Effector memory CD8-positive, alpha-beta T cell (primary cell): ENCODE measurements at places on chromosomes 13 and 19.

DNA sequence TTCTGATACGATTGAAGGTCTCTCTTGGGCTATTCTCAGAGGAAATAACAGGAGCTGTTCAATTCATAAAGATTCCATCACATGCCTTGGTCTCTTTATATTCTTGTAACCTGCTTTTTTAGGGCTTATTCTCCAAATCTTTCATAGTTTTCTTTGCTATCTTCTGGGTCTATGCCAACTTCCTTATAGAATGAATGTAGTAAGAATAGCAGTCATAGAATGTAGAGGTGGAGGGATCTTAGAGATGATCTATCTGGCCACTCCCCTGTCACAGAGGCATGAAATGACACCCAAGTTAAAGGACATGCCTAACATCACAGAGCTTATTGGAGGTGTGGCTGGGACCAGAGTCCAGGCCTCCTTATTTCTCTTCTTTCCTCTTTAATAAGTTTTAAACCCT, 13.2 kb downstream of the LCP1 start:
- DNase-seq: no peak

DNA sequence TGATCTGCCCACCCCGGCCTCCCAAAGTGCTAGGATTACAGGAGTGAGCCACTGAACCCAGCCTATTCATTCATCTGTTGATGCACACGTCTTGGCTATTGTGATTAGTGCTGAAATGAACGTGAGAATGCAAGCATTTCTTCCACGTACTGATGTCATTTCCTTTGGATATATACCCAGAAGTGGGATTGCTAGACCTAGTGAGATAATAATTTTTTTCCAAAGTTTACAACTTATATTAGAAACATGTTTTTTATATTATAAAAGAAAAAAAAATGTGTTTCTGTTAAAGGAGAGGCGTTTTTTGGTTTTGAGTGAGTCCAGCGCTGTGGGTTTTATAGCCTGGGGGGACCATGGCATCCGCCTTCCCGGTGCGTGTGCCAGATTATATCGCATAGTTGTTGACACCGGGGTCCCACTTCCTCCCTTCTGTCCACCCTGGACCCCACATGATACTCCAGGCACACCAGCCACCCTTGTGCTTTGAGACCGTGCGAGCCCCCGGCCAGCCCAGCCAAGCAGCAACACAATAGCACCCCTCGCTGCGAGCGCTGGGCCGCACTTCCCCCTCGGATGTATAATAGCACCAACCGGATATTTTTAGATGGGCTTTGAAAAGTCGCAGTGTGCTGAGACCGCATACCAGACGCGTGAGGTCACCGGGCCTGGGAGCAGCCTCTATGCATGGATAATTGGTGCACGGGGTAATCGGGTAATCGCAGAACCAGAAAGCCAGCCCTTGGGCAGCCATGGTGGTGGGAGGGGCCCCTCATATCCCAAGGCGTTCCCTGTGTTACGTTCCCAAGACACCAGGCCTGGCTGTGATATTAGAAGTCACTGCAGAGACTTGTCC, 59.6 kb downstream of the MYO9B start:
- peak; percentile 11 for DNase-seq

DNA sequence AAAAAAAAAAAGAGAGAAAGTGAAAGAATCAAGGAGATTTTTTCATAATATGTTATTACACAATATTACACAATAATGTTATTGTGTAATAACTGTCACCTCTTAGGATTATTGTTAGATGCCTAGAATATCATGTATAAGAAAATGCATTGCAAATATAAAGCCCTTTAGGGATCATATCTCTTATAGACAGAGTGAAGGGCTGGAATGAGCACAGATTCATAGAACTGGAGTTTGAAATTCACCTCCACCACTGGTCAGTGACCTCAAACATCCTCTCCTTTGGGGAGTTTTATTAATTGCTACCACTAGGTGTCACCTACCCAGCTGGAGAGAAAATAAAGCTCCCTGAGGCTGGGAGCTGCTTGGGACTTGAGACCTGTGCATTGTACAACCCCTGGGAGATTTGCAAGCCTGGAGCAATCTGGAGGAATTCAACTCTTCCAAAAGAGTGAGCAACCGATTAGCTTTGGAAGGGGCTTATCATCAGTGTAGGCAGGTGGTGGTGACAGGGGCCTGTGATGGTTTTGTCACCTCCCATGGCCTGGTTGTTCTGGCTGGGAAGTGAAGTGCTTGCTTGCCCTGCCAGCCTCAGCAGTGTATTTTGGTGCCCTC, 30.3 kb upstream of the FRY start:
- no peak for DNase-seq

DNA sequence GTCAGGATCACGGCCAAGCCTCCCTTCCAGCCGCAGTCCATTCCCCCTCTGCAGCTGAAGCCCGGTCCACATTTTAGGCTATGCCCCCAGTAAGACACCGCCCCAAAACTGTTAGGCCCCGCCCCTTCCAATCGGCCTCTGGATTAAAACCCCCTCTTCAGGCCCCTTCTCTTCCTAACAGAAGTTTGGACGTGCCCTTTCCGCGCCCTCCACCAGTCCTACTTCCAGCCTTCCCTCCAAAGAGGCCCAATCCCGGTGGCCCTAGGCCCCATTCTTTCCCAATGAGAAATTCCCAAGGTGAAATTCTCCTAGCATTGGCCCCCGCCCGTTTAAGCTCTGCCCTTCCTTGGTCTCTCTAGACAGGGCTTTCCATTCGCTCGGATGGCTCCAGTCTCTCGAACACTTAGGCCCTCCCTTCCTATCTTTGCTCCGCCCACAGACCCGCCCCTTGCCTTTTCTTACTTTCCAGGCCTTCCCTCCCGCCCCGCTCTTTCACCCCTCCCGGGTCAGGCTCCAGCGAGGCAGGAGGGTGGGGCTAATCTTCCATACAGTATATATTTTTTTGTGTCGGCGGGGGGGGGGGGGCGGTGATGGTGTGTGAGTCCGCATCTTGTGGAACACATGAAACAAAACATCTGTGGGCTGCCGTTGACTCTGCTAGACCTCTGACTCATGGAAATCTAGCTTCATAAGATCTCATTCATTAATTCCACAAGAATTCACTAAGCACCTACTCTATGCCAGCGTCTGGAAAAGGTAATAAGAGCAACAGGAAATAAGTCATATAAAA, 13.6 kb downstream of the LTBP4 start:
- peak; percentile 55 for DNase-seq

DNA sequence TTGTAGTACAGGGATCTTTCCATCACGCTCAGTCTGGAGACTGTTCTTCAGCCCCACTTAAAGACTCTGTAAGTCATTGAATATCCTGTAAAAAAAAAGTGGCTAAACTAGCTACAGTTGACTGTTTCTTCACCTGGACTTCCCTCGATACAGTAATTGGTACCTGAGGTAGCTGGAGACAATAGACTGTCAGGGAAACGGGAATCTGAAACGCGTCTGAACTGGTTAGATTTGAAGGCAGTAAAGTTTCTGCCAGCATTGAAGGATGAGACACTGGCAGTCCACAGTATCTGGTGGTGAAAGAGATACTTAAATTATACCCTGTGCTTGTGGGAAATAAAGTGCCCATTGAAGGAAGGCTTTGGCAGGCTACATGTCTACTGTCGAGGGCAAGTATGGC, 550.5 kb downstream of the IRS2 start:
- DNase-seq: no peak

DNA sequence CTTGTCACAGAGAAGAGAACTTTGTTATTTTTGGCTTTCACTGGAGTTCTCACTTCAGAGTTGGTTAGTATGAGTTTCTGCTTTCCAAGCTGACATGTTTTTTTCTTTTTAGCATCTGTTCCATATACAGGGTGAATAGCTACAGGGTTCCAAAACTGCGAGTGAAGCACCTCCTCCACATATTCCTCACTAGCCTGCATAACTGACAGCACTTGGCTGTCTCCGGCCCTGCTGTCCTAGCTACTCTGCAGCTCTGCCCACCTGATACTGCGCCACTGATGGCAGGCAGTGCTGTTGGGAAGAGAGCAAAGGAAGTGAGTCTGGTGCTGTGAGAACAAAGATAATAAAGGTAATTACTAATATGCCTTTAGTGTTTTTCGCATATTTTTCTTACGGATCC, 6.8 kb downstream of the ATP8A2 start:
- no peak for DNase-seq

DNA sequence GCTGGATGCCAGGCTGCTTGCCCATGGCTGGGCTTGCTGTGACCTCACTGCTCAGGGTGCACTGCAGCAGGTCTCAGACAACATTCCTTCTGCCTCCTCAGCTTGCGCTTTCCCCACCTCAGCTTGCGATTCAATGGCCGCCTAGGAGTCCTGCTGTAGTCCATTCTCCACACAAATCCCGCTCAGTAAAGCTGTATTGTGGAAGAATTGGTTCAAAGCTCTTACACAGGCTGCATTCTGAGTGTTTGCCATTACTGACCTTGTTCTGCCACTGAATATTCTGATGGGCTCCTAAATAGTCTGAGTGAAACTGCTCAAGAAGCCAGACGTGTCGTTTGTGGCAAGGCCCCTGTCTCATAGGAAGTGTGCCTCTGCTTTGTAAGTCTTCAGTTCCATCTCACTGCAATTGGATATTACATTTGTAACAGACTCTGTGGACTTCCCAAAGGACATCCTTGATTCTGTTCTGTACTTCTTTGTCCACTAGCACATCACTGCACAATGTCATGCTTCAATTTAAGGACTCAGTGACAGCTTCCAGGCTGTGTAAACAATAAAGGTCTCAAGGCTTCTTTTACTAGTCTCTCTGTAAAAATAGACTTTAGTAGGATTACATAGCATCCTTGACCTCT, 49.8 kb downstream of the KATNAL1 start:
- DNase-seq: no peak

DNA sequence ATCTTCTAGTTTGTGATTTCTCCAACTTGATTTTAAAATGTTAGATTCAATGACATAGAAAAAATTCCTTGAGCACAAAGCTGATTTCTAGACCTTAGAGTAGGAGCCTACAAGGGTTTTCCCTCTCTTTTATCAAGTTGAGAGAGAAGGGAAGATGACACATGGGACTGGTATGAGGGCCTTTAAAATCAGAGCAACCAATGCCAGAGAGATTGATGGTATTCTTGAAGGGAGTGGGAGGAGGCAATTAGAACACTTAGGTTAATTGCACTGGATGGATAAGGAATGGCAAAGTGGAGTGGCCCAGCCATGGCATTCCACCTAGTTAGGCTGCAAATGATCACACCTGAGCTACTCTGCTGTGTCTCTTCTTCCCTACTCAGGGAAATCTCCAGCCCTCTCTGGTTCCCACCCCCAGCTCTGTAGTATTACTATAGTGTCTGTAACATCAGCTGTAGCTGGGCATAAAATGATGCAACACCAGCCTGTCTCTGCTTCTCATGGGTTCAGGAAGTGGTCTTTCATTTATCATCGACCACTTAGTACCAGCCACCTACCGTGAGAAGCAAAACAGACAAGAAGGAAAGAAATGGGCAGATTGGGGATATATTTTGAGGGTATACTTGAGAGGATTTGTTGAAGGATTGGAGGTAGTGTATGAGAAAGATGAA, 333.6 kb downstream of the DLEU7 start:
- no peak for DNase-seq

DNA sequence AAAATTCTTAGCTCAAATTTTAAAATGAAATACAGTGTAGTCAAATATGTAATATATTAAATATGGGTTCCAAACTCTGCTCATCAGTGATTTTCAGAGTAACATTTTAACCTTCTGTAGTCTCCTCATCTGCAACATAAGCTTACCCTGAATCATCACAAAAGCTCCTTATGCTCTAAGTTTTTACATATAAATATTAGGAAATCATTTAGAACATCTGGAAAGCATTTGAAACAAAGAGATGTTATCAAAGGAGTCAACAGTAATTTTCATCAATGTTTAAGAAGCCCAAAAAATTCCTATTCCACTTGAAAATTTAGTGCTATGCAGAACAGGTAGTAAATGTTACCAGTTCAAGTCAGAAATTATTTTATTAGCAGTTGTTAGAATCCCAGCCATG, 224.7 kb downstream of the DCT start:
- no peak for DNase-seq

GRCh38 chr13:31198519-31198918, 1.3 kb upstream of the B3GLCT start:
- no peak for DNase-seq

DNA sequence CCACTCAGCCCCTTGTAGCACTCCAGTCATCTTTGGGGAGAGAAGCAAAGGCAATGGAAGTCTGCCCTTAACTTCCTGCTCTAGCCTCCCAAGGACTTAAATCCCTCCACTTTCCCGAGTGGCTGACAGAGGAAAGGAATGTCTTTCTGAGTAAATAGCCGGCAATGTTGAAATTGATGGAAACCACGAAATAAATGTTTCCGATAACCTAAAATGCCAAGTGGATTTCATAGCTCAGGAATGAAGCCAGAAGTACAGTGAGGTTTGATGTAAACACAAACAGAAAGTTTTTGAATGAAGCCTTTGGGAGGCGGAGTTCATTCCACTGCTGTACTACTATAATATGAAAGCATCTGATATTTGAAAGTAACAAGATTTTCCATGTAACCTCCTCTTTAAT, 14.0 kb upstream of the TBC1D4 start:
- no peak for DNase-seq
